RCC 7860 (cell line): ENCODE measurements at places on chromosomes 11 and 22.

- no peak for DNase-seq
Measured at GRCh38 chr11:85826116-85826855, 15.3 kb upstream of the SYTL2 start.

DNA sequence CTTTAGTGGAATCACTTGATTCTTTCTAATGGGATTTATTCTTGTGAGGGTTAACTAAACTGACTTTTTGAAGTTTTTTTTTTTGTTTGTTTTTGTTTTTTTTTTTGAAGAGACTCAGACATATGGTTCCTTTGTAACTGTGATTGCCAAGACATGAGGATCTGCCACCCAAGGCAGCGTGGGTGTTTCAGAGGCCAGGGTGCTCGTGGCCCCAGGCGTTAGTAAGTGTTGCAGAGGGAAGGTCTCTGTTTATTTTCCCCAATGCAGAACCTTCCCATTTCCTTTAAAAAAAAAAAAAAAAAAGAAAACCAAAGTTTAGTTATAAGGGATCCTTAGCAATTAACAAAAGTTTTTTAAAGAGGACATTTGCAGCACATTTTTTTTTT is 94.8 kb downstream of the CTTN start:
- DNase-seq, result no peak

DNA sequence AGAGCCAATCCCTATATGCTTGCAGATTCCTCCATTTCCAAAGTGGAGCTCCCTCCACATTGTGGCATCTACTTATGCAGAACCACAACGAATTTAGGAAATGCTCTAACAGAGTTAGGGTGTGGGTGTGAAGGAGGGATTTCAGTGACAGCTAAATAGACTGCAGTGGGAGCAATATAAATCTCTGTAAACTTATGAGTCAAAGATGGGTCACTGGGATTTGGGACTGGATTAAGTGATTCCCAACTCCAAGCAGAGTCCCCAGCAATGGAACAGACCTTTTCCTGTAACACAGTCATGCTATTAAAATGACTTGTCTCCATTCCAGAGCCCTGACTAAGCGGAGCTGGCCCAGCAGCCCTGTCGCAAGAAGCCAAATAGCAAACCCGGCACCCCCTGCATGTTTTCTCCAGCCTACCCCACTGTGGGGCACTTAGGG is 36.6 kb downstream of the RPL27A start:
- peak; percentile 90 for DNase-seq

DNA sequence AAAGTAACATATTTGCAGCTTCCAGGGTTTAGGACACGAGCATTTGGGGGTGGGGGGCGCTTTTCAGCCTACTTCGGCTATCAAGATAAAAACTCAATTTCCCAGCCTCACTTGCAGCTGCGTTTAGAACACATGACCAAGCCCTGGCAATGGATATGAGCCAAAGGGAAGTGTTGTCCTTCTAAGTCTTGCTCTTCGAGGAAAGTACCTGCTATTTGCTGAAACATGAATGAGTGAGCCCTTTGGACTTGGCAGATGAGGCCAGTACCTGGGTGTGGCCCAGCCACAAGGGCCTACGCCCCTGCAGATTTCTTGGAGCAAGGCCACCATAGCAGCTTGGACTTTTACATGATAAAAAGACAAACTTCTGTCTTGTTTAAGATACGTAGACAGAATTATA is 60.2 kb upstream of the SORL1 start:
- DNase-seq, result no peak

- DNase-seq, result no peak
Measured at GRCh38 chr11:2518983-2519340, 74.2 kb downstream of the KCNQ1 start.

DNA sequence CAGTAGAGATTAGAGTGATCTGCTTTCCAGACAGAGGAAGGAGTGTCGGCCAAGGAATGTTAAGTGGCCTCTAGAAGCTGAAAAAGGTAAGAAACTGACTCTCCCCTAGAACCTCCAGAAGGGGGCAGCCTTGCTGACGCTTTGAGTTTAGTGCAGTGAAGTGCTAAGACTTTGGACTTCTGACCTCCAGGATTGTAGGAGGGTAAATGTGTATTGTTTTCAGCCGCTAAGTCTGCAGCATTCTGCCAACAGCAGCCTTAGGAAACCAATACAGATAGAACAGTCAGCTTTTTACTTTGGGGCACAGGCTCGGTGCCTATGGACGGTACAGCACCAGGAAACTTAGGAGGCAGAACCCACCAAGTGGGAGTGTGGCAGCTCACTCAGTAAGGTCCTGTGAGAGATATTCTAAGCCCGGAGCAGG is 3.6 kb upstream of the TBC1D22A start:
- DNase-seq, result peak; percentile 44
